LoVo (cell line): ENCODE measurements at places on chromosomes 16 and 17.

- no peak for DNase-seq
Observed at GRCh38 chr16:17204206-17204605, 266.6 kb downstream of the XYLT1 start.

GRCh38 chr17:14125518-14126137 is 56.3 kb downstream of the COX10 start:
- DNase-seq: no peak

- no peak for DNase-seq
Observed at GRCh38 chr16:30509081-30509765, 17.1 kb downstream of the ZNF768 start.

DNA sequence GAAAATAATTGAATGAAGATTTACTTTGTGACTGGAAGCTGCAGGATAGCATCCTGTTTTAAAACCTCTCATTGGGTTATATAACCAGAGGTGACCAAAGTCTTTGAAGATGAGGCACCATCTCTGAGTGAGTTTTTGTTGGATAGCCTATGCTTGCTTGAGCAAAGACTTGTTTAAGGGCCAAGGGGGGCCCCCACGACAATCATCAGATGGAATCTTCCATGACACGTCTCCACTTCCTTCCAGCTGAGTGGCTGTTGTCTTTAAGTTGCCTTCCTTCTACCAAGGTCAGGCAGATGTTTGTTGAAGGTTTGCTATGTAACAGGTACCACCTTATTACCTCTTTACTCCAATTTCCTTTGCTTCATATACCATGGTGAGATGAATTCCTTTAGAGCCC is 188.8 kb downstream of the PRKCA start:
- DNase-seq: no peak

DNA sequence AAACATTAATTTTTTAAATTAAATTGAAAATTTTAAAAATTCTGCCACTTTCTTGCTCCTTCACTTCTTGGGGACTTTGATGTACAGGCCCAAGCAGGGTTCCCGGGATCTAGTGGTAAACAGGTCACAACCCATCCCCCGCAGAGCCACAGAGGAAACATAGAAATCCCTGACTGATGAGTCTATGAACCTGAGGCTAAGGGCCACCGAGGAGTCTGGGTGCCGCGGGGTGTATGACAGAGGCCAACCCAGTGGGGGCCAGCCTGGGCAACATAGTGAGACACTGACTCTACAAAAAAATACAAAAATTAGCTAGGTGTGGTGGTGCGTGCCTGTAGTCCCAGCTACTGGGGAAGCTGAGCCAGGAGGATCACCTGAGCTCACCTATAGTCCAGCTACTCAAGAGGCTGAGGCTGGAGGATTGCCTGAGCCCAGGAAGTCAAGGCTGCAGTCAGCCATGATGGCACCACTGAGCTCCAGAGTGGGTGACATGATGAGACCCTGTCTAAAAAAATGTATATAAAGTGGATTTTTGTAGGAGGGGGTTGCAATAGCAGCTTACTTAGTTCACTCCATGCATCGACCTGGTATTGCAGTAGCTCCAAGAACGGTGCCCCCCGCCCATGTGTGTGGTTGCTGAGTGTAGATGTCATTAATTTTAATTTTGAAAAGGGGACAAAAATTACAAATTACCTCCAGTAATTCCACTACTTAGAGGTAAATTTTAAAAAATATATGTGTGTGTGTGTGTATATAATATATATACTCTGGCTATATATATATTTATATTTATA is 9.2 kb upstream of the FLYWCH1 start:
- DNase-seq: no peak

GRCh38 chr17:76036497-76037261 is 9.6 kb upstream of the EVPL start:
- no peak for DNase-seq

- DNase-seq: no peak
Observed at GRCh38 chr17:40857535-40857934, 9.5 kb downstream of the KRT12 start.

GRCh38 chr17:39096508-39097149 is 54.8 kb downstream of the PLXDC1 start:
- DNase-seq: no peak

GRCh38 chr16:29763326-29763725 is 14.7 kb upstream of the ZG16 start:
- no peak for DNase-seq

DNA sequence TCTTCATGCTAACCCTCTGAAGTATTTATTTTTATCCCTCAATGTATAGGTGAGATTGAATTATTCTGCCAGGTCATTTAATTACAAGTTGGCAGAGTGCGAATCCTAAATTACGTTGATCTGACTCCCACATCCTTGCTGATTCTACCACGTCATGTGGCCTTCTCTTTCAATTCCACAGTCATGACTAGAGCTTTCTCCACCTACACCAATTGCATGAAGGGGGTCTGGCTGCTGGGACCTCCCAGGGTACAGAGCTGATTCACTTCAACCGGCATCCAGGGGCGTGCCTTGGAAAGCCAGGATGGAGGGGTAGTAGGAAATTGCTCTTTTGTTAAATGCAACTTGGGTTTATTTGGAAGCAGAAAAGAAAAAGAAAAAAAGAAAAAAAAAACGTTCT is 41.1 kb upstream of the CDH13 start:
- DNase-seq: no peak

DNA sequence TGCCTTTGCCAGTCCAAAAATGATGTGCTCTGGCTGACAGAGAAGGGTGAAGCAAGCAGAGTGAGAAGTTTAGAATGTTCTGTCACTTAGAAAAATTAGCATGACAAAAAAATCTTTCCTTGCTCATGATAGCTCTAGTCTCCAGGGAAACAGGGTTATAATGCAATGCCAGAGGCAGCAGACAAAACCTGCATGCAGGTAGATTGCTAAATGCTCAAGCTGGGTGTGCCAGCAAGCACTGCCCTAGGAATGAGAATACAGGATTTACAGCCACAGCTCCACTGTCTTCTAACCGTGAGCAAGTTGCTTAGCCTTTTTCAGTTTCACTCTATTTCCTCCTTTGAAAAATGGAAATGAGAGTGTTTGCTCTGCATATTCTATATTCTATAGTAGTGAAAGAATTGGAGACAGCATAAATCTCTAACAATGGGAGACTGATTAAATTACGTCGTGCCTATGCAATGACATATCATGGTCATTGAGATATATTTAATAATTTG is 516.6 kb upstream of the C16orf82 start:
- no peak for DNase-seq

DNA sequence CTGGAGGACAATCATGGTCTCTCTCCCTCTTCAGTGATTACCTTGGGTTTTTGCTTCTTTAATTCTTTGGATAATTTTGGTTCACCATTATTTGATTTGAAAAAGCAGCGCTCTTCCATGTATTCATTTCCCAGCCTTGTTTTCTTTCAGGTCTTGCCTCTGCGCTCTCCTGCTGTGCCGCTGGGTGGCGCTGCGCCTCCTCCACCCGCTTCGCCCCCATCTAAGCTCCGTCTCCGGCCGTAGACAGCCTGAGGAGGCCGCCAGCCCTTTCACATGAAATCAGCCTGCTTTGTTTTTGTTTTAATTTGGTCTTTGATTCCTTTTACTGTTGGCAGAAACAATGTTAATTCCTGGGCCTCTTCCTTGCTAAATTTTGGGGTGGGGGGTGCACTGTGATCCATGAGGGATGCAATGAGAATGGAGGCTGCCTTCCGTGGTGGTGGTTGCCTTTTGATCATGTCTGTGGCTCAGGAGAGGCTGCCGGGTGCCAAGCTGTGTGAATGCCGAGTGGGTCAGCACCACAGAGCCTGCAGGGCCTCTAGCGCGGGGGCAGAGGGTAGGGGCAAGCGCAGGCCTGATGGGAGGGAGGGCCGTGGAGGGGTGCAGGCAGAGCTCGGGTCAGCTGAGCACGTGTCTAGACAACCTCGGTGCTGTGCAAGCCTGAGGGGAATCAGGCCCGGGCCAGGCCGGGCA is 64.1 kb downstream of the PLD6 start:
- no peak for DNase-seq

GRCh38 chr16:24771132-24771778 is 41.8 kb downstream of the TNRC6A start:
- no peak for DNase-seq
